Stimulated activated CD8-positive, alpha-beta memory T cell treated with anti-CD3 and anti-CD28 coated beads, Interleukin-4, amount 100 ng/mL, for 1 hour (primary cell): ENCODE measurements at places on chromosomes 12 and 14.
A peak's percentile ranks its signal among the peaks of the same experiment; 100 is the strongest.

DNA sequence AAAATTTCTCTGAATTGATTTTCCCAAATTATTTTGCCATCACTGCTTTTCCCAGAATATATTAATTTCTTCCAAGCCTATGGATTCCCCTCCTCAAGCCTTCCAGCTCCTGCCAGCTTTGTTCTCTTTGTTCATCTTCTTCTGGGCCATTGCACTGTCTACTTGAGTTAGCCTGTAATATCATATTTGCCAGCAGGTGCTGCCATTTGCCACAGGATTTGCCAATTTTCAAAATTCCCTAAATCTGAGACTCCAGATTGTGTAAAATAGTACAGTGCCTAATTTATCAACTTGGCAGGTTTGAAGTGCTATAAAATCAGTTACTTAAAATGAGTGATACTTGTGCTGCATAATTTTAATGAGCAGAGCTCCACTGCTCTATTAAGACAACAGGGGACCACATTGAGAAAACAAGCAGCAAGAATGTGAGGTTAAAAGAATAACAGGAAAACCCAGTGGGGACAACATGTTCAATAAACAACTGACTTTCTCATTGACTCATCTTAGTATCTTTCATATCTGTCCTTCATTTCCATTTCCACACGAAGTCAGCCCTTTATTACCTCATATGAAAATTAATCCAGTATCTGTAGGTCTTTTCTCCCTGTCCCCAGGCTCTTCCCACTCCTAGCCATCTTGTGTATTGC lies 84.6 kb upstream of the CCDC196 start:
- DNase-seq: no peak

- no peak for DNase-seq
Measured at GRCh38 chr12:23133471-23133870, 508.5 kb downstream of the ETNK1 start.

DNA sequence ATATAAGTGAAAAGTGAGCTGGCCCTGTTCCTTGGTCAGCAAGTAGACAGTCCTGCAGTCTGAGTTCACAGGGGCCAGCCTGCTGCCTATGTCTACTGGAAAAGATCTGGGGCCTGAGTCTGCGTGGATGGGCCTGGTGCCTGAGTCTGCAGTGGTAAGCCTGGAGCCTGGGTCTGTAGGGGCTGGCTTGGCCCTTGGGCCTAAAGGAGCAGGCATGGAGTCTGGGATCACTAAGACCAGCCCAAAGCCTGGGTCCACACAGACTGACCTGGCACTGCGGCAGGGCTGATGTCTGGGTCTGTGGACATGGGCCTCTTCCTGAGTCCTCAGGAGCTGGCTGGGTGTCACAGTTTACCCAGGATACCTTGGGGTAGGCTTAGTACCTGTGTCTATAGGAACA lies 95.4 kb downstream of the KLHL28 start:
- no peak for DNase-seq

GRCh38 chr12:14884458-14884878 lies 1.2 kb downstream of the MGP start:
- peak; percentile 76 for DNase-seq

- no peak for DNase-seq
Measured at GRCh38 chr12:69837657-69838415, 12.8 kb downstream of the MYRFL start.

GRCh38 chr14:89724628-89724960 lies 229.9 kb downstream of the EFCAB11 start:
- no peak for DNase-seq

- peak; percentile 84 for DNase-seq
Measured at GRCh38 chr12:104303538-104304151, at the start of gene EID3. Gene EID3, plus strand, starts transcription at chr12:104303739. Its CDS starts 196 bp downstream, at chr12:104303935.

DNA sequence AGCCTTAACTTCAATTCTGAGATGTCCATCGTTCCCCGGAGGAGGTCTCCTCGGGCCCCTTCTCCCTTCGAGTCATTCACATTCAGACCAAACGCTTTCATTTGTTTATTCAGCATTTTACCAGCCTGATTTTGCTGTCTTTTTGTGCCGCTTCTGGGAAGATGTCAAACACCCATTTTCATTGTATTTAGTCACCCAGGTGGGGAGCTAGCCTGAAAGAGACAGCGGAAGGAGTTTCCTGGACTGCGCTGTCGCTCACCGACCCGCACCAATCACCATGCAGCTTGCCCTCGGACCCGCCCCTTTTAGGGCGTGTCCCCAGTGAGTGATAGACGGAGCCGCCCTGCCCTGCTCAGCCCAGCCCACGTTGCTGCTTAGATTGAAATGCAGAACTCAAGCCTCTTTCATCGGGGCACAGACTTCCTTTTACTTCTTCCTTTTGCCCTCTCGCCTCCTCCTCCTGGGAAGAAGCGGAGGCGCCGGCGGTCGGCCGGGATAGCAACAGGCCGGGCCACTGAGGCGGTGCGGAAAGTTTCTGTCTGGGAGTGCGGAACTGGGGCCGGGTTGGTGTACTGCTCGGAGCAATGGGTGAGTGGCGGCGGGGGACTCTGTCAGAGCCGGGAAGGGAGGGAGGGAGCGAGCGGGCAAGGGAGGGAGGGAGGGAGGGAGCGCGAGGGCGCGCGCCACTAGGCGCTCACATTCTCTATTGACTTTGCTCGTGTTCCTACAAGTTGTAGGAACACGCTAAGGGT lies at the start of gene PAX9:
Gene PAX9, plus strand, starts transcription at position 355 of the 752 bp plus-strand sequence. Its CDS starts 230 bp downstream, at position 585.
- DNase-seq: no peak

DNA sequence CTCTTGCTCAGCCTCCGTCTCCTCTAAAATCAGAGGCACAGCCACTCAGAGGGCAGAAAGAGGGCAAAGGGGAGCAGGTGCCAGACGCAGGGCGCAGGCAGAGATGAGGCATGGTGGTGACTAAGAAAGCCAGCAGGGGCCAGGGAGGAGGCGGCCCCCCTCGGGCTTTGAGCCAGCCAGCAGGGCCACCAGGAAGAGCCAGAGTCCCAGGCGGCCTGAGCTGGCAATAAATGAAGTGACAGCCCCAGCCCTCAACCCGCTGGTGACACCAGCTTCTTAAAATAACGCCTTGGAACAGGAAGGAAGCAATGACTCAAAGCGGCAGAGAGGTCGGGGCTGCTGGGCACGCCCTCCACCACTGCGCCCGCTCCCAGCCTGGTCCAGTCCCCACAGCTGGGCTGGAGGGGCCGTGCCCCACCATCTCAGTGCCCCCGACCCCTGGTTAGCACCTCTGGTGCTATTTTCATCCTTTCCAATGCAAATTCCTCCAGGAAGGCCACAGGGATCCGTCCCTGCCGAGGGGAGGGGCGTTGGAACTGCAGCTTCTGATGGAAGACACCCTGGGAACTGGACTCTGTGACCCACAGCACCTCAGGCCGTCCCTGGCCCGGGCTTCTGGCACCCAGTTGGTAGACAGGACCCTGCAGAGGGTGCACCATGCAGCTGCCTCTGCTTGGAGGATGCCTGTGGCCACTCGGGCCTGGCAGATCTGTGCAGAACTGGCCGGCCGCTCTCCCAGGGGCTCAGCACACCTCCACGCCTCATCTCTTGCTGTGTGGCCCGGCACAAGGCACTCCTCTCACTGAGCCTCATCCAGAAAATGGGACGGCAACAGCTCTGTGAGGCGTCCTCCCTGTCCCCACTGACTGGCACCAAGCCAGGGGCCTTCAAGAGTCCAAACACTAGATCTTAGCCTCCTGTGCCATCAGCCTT lies 113.7 kb downstream of the NCOR2 start:
- peak; percentile 66 for DNase-seq

DNA sequence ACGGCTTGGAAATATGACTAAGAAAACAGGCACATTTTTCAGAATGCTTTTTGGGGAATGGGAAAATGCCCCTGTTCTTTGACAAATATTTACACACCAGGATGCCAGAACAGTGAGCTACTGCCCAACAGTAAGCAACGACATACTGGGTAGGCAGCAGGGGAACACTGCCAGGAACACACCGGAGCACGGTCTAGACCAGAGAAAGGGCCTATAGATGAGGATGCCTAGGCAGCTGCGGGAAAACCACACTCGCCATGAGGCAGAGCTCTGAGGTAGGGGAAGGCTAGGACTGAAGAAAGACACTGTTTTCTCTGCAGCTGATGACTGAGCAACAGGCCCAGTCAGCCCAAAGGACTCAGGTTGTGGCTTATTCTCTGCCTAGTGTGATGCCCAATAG lies 45.9 kb upstream of the COL2A1 start:
- DNase-seq: no peak

DNA sequence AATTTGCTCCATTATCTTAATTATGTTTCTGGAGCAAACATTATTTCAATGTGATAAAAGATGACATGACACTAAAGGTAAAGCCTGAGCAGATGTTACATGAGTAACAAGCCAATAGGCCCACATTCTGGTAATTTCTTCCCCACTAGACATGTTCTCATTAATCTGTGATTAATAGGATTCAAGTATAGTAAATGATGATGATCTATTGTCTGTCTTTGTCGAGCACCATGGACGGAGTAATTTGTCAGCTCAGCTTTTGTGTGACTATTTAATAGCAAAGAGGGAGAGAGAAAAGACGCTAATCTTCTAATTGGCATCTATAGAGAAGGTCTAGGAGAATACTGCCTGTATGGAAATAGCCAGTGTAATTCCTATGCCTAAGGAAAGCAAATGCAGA lies 62.2 kb upstream of the INSM2 start:
- DNase-seq: no peak
